ENCODE measurements at places on chromosomes 11 and 22.

- DNase-seq = no peak
Observed at GRCh38 chr22:32558681-32559355, 84.2 kb downstream of the FBXO7 start.

- DNase-seq = no peak
Observed at GRCh38 chr22:47111626-47112581, 349.5 kb downstream of the TBC1D22A start.

DNA sequence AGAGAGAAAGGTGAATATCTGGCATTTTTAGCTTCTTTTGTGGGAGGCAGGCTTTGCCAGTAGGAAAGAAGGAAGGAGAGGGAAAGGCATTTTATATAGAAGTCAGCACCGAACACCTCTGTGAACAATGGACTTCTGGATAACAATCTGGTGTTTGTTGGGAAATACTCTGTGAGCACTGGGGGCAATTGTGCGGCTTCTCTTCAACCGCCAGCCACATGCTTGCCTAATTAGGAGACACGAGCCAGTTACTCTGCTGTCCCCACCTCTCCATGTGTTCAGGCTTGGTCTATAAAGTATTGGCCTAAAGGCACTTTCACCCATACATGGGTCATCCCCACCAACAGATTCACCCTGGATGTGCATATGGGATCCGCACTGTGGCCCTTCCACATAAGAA is 523.6 kb downstream of the NTM start:
- no peak for DNase-seq

DNA sequence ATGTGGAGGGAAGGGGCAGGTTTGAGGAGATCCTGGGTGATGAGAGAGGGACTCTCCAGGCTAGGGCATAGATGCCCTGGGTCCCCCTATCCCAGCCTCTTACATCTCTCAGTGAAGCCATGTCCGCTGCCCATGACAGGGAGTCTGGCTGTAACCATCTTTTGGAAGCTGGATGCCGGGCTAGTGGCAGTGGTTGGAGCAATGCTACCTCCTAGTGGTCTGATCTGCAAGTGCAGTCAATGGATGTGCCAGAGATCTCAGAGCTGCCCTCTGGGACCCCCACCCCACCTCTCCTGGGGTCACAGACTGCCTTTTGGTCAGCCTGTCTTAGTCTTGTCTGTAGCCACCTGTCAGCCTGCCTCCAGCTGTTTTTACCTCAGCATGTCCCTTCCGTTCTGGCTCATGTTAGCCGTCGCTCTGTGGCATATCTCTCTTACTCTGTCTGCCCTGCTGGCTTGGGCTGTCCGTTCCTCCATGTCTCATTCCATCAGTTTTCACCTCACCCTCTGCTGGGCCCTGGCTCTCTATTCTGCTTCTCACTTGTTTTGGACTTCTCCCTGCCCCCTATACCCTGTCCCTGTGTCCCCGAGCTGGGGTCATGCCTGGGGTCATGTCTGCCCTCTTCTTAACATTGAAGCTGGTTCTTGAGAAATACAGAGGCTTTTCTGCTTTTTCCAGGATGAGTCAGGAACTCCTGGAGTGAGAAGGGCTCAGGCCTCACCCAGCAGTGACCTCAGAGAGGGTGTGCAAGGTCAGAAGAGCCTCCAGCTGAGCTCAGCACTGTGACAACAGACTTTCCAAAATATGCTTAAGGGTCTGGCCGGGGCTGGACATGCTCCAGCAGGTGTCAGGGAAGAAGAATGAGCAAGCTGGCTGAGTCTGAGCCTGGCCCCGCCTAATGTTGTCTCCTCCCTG is 52.0 kb upstream of the THY1 start:
- DNase-seq = no peak

DNA sequence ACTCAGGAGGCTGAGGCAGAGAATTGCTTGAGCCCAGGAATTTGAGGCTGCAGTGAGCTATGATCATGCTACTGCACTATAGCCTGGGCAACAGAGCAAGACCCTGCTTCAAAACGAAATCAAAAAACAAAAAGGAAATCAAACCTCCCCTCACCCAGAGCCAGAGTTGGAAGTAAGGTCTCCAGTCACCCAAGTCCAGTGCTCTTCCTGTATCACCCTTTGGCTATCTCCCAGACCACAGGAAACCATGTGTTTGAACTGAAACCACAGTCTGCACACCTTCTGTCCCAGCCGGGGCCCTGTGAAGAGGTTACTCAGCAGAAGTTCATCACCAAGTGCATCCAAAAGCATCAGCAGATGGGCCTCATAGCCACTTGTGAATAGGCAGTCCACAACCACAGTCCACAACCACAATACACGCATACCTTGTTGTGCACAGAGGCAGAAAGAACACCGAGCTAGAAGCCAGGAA is 4.6 kb downstream of the MYH9 start:
- no peak for DNase-seq

- DNase-seq = no peak
Observed at GRCh38 chr22:17119481-17120202, 1.5 kb downstream of the TMEM121B start.

- no peak for DNase-seq
Observed at GRCh38 chr11:46026606-46027293, 94.5 kb downstream of the PHF21A start.

DNA sequence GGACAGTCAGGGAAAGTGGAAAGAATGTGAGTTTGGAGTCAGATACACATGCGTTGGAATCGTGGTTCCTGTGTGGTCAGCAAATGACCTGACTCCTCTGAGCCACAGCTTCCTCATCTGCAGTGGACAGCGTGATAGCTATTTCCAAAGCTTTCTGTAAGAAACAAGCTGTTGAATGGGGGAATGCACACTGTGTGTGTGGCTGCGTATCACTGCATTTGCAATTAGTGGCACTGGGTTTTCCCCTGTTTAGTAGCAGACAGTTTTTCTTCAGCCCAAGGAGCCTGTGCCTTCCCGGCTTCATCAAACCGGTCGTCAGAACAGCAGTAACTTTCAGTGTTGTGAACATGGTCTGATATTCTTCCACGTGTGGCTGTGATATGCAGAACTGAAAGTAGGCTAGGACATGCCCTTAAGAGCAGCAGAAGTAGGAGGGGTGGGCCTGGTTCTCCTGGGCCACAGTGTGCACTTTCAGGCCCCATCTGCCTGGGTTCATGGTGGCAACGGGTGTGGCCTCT is 121.5 kb downstream of the RRAS2 start:
- DNase-seq = no peak

DNA sequence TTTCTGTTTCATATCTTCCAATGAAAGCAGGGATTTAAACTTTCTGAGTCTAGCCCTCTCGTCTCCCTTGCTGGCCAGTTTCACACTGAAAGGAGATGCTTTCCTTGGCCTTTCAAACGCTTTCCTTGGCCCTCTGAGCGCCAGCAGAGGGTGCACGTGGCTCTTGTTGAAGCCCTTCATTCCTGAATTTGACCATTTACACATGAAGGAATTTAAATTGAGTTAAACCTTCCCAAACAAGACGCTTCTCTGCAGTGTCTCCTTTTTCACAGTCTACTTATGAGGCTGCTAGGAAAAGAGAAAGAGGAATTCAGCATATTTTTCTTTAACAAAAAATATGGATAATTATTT is 21.6 kb downstream of the NNMT start:
- no peak for DNase-seq
